Right cardiac atrium (tissue), 5 donors: ENCODE measurements at places on chromosomes 5 and 9.

- DNase-seq, result peak; percentile 37
Measured at GRCh38 chr5:93607367-93608258, 24.6 kb downstream of the NR2F1 start.

DNA sequence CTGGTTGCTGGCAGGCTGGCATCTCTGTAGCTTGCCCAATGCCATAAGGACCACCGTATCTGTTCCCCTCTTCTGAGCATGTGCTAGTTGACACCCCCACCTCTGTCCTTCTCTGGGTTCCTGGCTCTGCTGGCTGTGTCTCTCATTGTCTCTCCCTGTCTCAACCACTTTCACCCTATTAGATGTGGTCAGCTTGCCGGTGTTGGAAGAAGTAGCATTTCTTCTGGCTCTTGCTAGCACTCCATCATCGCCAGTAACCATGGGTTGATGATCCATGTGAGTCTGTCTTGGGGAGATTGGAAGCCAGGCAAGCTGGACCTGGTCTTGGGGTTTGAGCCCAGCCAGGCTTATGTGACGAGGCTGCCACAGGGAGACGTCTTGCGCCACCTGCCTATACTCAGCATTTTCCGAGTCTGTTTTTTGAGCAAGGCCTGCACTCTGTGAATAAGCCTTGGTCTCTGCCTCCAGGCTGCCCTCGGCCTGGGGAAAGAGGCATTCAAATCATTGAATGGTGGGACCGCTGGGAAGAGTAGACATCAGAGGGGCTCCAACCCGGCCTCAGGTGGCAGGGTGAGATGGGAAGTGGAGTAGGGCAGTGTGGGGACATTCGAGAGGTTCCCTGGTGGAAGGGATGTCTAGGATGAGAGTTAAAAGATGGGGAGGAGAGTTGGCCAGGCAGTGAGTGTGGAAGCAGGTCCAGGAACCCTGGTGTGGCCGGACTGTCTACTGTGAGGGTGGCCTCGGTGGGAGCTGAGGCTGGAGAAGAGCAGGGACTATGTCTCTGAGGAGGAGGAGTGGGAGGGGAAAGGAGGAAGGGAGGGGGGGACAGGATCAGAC, 74.3 kb downstream of the ZNF618 start:
- no peak for DNase-seq

DNA sequence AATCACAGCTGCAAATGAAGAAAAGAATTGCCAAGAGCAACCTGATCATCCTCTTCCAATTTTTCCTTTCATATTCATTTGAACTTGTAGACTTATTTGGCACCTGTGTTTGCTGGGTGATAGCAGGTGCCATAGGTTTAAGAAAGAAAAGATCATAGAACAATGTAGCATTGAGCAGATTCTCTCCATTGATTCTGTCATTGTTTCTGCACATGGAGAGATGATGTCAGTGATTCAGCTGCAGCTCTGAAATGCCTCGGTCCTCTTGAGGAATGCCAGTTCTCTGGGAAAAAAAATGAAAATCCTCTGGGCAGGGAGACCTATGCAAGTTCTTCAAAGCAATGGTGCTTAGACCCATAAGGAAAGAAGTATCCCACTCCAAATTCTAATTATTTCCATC, 418.1 kb upstream of the KLF4 start:
- DNase-seq, result no peak

GRCh38 chr9:78547831-78548230, 250.9 kb downstream of the PSAT1 start:
- DNase-seq, result no peak

- DNase-seq, result no peak
Measured at GRCh38 chr9:8382266-8382665, 582.7 kb upstream of the DMAC1 start.

DNA sequence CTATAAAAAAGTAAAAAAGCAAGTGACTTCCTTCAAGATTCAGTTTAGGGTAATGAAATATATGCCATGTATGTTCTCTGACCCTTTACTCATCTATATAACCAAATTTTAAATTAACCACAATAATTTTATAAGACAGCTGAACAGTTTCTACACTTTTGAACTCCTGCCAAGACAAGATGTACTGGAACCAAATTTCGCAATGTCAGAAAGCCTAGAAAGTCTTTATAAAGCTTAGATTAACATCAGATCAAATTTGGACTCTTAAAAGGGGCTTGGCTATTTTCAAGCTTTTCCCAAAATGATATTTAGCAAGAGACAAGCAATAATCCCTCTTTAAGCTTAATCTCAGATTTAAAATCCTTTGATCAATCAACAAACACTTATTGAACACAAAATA, 362.6 kb downstream of the PTPRD start:
- no peak for DNase-seq
